Endothelial cell of umbilical vein (primary cell): ENCODE measurements at places on chromosomes 5 and 9. TPM values are rescaled to one million over a fixed set of nuclear protein-coding genes. Genes with fewer than 3 reads are reported as not detected.

The ADCY2 gene
- total RNA-seq = not detected in 2 replicates

The CDO1 gene
- 1.3 and 1.7 TPM in 2 replicates for total RNA-seq

The ENTPD2 gene
- not detected in 2 replicates for total RNA-seq

The SPINK7 gene
- total RNA-seq = not detected in 2 replicates

The BTNL3 gene
- total RNA-seq = not detected in 2 replicates

The UHRF2 gene
- total RNA-seq = 101 and 106 TPM in 2 replicates

The FIBCD1 gene
- not detected in 2 replicates for total RNA-seq

The ADAMTS16 gene
- not detected in 2 replicates for total RNA-seq

The KCNN2 gene
- 1.3 and 1.9 TPM in 2 replicates for total RNA-seq

The GLRX gene
- 13.3 and 14.2 TPM in 2 replicates for total RNA-seq

The CARD6 gene
- total RNA-seq = 21.1 and 23.8 TPM in 2 replicates

The DMRT3 gene
- total RNA-seq = not detected in 2 replicates

The NEUROG1 gene
- not detected in 2 replicates for total RNA-seq

The AQP3 gene
- total RNA-seq = 0.39 and 0.93 TPM in 2 replicates

The TUT7 gene
- 16.7 and 19.0 TPM in 2 replicates for total RNA-seq

The SLC6A7 gene
- total RNA-seq = not detected in 2 replicates

The ST8SIA4 gene
- total RNA-seq = 25.0 and 28.3 TPM in 2 replicates

The PLPP1 gene
- 14.3 and 14.6 TPM in 2 replicates for total RNA-seq

The COL15A1 gene
- 0.05 TPM in 1 of 2 replicates, not detected in the other for total RNA-seq

The PRELID1 gene
- total RNA-seq = 201 and 203 TPM in 2 replicates

The SPINK5 gene
- 0.55 and 0.91 TPM in 2 replicates for total RNA-seq

The C9orf50 gene
- total RNA-seq = not detected in 2 replicates

The PCDHGB1 gene
- 0.58 and 0.62 TPM in 2 replicates for total RNA-seq

The TAF11L5 gene
- total RNA-seq = not detected in 2 replicates

The TRAF1 gene
- 1.4 and 2.0 TPM in 2 replicates for total RNA-seq

The FOXD1 gene
- 0.14 and 0.20 TPM in 2 replicates for total RNA-seq

The GNA14 gene
- total RNA-seq = 3.0 and 3.3 TPM in 2 replicates

The ACTBL2 gene
- total RNA-seq = not detected in 2 replicates

The UGT3A2 gene
- not detected in 2 replicates for total RNA-seq

The FOXD4 gene
- total RNA-seq = 0.35 and 0.42 TPM in 2 replicates

The HSD17B3 gene
- 0.46 TPM in 1 of 2 replicates, not detected in the other for total RNA-seq

The NR2F1-AS1 gene
- total RNA-seq = 13.8 and 15.2 TPM in 2 replicates
